ENCODE measurements at places on chromosomes 7 and 10. TPM values are rescaled to one million over a fixed set of nuclear protein-coding genes. Genes with fewer than 3 reads are reported as not detected.
A peak's percentile ranks its signal among the peaks of the same experiment; 100 is the strongest.

DNA sequence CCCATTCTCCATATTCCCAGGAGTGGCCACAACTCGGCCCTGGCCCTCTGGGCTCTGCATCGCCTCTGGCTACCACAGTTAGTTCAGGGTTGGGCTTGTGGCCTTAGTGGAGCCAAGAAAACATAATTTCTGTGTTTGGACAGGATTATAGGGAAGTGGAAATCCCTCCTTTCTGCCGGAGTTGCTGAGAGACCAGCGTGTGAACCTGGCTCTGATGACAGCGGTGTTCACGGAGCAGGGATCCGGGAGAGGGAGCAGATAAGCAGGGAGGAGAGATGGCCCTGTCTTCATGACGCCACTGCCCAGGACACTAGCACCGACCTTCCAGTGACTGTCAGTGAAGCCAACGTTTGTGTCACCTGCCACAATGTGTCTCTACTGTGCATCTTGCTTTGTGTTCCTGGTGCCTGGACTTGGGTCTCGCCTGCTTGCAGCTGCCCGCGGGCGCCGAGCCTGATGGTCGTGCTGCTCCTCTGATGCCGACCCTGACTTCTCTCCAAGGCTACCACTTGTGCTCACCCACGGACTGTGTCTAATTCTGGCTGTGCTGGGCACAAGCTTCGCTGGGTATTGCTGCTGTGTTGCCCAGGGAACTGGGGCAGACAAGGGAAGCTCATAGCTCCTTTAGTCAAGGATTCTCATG, 67.0 kb upstream of the VIPR2 start:
- DNase-seq: peak; percentile 28

SPDYE6 gene
- total RNA-seq: not detected

GRCh38 chr10:128880159-128880725, 586.8 kb upstream of the MGMT start:
- DNase-seq: no peak

FFAR4 gene
- not detected for total RNA-seq

GRCh38 chr10:58373442-58373827, 11.8 kb upstream of the TFAM start:
- DNase-seq: no peak

PNLIPRP2 gene
- not detected for total RNA-seq

- DNase-seq: no peak
Measured at GRCh38 chr7:104980841-104981671, 32.9 kb upstream of the KMT2E start.

TIMM23 gene
- total RNA-seq: 106 TPM

DNA sequence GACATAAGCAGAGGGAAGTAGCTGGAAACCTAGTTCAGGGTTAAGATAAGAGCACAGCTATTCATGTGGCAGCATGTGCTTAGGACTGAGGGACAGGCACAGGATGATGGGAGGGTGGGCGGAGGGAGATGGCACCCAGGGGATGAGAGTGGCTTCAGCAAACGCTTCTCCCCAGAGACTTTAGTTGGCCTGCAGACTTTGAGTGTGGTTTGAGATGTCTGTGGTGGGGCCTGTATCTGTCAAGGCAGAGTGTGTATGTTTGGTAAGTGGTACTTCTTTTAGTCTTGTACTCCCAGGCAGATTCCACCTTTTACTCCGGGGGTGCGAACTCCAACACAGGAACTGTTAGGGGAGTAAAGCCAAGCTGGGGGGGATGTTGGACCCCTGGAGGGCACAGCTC, 88.9 kb downstream of the WDFY4 start:
- no peak for DNase-seq

LIPF gene
- total RNA-seq: not detected

- no peak for DNase-seq
Measured at GRCh38 chr7:51234139-51234538, 82.5 kb downstream of the COBL start.

DNA sequence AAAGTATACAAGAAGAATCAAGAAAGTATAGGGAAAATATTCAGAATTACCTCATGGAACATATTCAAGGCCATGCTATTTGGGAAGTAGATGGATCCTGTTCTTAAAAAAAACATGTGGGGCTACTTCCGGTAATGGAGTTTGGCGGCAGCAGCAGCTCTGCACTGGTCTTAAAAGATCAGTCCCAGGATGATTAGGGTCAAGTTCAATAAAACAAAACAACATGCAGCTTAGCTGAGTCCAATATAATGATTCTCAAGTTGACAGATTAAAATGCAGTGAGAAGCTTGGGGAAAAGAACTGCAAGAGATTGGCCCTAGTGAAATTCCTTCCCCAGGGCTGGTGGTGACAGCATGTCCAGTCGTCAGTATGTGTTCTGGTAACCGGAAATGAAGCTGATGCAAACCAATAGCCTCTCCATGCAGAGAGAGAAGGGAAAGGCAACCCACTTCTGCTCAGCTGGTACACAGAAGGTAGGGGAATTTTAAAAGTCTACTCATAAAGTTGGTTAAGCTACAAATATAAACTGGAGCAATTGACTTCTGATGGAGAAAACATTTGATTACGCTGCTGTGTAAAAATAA, 305.1 kb upstream of the IMMP2L start:
- no peak for DNase-seq

- no peak for DNase-seq
Measured at GRCh38 chr10:79071396-79071923, 2.7 kb downstream of the ZMIZ1 start.

DNA sequence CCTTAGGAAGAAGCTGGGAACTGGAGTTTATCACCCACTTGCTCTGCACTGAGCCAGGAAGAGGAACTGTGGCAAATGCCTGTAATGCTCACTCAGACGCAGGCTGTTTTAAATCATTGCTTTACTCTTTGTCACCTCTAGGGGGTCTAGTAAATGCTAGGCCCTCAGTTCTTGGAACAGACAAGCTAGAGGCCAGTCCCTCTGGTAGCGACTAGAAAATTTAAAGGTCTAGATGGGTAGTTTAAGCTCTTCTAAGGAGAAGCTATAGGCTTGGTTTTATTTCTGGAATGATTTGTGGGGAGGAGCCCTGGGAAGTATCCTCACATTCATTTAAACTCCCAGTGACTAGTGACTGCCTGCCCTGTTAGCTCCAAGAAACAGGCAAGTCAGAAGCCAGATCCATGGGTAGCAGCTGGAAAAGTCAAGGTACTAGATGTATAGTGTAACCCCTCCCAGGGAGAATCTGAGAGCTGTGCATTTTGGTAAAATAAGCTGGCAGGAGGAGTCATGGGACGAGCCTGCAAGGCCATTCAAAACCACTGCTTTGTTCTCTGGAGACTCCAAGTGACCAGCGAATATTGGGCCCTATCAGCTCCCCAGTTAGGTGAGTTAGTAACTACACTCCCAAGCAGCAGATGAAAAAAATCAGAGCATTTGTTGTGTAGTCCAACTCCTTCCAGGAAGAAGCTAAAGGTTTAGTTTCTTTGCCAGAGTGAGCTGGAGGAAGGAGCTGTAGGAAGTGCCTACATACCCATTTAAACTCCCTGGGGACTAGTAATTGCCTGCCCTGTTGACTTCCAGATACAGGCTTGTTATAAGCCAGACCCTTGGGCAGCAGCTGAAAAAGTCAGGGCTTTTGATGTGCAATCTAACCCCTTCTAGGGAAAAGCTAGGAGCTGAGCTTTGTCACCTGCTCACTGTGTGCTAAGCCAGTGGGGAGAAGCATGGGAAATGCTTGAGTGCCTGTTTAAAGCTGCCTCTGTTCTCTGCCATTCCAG, 68.9 kb downstream of the DYNC1I1 start:
- DNase-seq: no peak

HMX2 gene
- total RNA-seq: 1.3 TPM

DNA sequence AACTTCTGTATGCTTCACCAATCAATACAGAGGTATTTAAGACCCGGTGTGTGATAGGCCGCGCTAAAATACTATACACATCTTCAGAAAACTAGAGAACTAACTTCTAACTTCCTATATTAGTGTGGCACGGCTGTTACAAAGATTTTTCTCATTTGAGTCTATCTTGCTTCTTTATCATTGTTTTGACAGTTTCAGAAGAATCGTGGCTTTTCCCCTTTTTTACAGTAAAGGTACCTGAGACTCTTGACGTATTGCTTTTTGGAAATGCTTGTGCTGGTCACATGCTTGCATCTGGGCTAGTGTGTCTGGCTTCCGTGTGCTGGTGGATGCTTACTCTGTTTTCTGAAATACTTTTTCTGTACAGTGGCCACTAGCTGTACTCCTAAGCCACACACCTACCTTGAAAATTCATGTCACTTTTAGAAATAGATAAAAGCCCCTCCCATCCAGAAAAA, 12.7 kb downstream of the IKZF1 start:
- no peak for DNase-seq

- no peak for DNase-seq
Measured at GRCh38 chr10:62561151-62561550, 187.0 kb downstream of the ZNF365 start.

DNA sequence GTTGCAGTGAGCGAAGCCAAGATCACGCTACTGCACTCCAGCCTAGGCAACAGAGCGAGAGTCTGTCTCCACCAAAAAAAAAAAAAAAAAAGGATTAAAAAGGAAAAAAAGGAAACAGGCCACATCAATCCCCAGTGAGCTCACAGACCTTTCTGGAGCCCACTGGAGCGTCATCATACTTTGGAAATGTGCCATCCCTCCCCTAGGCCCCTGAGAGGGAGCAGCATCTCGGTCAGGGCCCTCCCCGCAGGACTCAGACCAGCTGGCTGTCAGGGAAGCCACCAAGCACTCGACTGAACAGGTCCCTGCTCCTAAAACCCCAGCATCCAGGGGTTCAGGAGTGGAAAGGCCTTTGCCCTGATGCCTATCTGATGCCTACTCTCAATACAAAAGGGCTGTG, 97.9 kb upstream of the SH2B2 start:
- no peak for DNase-seq

AKR1B1 gene
- total RNA-seq: 189 TPM

WDR86 gene
- 15.8 TPM for total RNA-seq

MKX gene
- 0.92 TPM for total RNA-seq

DNA sequence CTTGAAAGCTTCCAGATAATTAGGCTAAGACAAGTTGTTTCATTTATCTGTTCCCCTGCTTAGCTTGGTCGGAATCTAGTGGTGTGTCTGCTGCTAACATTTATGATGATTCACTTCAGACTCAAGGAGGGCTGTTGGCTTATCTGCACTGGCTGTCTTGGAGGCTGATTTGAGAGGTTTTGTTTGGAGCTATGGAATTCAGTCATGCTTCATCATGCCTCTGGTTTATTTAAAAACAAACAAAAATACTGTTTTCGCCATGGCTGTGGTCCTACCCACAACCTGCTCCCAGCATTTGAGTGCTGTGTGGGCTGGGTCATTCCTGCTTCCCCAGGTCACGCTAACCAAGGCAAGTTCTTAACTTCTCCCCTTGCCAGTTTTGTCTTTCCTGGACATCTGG, 11.7 kb upstream of the ARPC1B start:
- DNase-seq: no peak

BTBD16 gene
- not detected for total RNA-seq

SPRN gene
- 0.24 TPM for total RNA-seq

SPDYE2 gene
- total RNA-seq: not detected

- no peak for DNase-seq
Measured at GRCh38 chr10:7544203-7544602, 122.6 kb downstream of the ITIH5 start.

DNA sequence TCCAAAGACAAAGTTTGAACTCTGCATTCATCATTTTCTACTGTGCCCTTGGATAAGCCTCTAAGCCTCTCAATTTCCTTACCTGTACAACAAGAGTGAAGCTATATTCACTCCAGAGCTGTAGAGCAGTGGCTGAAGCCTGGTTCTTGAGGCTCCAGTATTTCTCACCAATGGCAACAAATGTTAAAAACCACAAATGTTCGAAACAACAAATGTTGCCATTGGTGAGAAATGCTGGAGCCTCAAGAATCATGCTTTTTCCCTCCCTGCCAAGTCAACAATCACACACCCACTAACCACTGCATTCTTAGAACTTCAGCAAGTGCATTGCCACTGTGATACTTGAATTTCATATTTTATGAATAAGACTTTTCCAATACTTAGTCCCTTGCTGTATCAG, 237.9 kb downstream of the TMEM26 start:
- DNase-seq: no peak

DNA sequence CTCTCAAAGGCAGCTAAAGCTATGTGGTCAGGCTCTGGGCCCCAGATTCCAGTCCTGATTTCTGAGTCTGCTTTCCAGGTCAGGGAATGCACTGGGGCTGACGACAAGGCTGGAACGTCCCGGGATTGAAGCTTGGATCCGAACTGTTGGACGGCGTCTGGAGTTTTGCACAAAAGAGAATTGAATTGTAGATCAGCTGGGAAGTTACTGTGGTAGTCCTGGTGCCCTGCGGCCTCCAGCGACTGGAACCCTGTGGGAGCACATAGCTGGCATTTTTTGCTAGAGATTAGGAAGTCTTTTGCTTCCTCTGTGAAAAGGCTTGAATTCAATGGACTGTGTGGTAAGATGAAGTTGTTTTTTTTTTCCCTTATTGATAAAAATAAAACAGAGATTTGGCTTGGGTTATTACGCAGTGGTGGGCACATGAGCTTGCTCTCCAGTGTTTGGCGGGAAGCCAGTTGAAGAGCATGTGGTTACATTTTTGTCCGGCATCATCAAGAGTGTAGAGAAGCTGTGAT, at the start of gene HK1:
TSS of gene HK1 (plus strand) at position 51 of the 518 bp plus-strand sequence.
- DNase-seq: no peak

DNA sequence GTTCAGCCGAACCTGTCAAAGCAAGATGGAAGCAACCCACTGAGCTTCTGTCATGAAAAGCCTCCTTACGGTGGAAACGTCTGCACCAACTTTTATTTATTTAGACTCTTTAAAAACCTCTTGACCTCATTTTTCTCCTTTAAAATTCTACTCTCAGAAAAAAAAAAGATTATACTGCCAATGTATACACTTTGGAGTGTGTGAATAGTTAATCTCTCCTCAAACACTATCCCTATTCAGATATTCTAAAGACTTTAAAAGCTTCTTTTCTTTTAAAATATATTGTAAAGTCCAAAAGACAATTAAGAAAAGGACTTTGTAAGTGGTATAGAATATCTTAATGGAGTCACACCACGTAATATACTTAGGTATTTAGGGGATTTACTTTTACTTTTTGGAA, 335.2 kb upstream of the SEMA3D start:
- no peak for DNase-seq

GRCh38 chr7:36630112-36630650, 94.1 kb downstream of the AOAH start:
- no peak for DNase-seq

TAS2R3 gene
- total RNA-seq: 0.59 TPM

GRCh38 chr7:5580714-5581395, 157.2 kb upstream of the TNRC18 start:
- DNase-seq: no peak

DNA sequence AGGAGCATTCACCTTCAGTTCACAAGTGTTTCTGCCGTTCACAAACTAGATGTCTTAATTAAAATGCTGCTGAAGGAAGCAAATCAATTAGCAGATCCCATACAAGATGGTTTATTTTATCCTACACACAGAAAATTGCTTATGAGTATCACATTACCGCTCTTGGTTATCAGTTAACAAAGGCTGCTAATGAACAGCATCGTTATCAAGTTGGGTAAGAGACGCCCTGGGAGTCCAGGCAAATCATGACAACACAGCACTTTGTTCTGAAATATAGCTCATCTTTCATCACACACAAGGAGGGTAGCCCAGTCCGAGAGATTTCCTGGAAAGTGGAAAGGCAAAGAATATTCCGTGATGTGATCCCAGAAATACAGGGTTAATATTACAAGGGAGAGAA, 20.8 kb upstream of the FAM170B start:
- no peak for DNase-seq

All from H1 (cell line).